ENCODE measurements at places on chromosomes 3 and 15.

DNA sequence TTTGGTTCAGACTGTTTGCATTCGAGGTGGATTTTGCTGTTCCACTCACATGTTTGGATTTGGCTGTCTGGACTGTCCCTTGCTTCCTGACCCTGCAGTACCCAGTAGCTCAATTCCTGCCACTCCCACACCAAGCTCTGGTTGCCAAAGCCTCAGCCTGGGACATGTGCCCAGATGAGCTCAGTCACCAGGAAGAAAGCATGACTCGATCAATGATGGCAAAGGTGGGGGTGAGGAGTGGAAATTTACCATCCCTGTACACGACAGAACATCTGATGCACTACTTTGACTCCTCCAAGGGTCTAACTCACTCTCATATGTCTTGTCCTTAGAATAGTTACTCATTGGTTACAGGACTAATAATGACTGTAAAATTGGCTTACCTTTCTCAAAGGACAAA is 45.2 kb downstream of the ZNF385D start:
- DNase-seq: no peak

- DNase-seq: no peak
These were observed 17.7 kb downstream of the CTNNB1 start for GRCh38 chr3:41216993-41217392.

DNA sequence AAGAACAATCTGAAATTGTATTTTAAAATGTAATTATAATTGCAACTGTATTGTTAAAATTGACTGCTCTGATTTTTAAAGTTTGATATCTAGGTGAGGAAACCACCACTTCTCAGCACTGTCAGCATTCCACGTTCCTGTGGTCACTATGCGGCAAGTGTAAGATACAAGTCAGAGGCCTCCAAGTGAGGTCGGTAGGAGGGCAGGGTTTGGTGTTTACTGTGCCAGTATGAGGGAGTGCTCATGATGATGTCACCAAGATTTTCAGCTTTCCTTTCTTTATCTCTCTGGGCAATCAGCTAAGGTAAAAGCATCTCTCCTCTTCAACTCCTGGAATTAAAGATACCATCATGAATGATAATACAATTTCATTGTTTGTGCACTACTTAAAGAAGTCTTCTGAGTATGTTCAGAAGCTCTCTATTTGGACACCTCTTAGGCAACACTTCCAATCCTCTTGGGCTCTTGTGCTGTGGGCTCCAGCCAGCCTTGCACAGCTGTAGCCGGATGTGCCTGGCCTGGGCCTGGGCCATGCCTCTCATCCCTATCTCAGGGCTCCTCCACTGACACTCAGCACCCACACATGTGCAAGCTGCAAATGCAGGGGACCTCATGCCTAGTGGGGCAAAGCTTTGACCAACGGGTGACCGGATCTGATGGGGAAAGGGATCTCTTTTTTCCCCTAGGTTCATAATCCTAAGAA is 42.9 kb downstream of the CCR3 start:
- DNase-seq: peak; percentile 58

DNA sequence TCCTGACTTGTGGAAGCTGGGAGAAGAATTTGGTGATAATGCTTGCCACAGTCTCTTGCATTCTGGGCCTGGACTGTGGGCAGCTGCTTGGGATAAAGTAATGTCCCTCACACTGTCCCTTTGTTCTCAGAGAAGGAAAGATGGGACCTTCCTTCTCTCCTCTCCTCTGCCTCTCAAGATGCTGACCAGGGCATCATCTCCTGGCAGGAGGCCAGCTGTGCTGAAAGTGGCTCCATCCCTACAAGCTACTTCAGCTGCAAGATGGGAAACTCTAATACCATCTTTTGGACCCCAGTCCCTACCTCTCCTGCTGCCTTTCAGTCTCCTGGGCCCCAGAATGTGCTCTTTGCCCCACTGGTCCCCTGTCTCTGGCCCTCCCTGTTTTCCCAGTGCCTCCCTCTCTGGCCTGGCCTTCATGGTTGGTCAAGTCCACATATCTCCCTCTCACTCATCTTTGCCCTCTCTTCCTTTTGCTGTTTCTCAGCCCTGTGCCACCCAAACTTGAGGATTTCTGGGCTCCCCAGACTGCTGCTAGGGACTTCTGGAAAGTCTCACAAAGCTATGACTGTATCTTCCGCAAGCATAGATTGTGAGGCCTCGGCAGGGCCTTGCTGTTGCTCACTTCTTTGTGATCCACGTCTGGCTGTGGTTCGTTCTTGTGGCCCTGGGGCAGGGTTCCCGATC is 7.1 kb upstream of the SLC6A20 start:
- DNase-seq: no peak

- no peak for DNase-seq
These were observed 172.7 kb downstream of the WDR72 start for GRCh38 chr15:53586799-53587198.

- no peak for DNase-seq
These were observed 97.3 kb downstream of the EPHB1 start for GRCh38 chr3:134892326-134892725.

GRCh38 chr3:188362405-188362831 is 208.5 kb downstream of the LPP start:
- DNase-seq: no peak

DNA sequence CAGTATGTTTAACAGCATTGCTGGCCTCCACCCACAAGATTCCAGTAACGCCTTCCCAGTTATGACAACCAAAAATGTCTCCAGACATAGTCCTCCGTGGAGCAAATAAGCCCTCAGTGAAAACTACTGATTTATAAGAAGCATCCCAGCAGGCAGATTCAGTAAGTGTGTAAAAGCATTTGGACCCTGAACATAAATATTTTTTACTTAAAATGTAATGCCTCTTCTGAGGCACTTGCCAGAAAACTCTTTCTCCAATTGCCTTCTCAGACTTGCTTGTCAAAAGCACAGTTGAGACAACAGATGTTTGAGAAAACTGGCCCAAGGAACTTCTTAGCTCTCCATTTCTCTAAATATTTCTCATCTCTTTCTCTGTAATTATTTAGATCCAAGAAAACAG is 31.8 kb upstream of the DCLK3 start:
- no peak for DNase-seq
